T-helper 17 cell (primary cell): ENCODE measurements at places on chromosomes 11 and 22.

DNA sequence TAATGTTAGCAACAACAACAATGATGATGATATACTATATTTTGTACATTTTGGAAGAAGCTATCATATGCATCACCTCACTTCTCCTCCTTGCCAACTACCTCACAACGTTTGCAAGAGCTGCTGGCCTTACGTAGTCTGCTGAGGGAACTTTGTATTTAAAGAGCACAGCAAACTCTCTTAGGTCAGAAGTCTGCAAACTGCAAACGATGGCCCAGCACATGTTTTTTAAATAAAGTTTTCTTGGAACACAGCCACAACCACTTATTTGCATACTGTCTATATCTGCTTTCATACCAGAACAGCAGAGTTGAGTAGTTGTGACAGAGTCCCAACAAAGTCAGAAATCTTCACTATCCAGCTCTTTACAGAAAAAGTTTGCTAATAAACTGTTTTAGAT, 261.7 kb downstream of the TENM4 start:
- H3K27me3 ChIP-seq: peaks cover 12% of the 10 kb centered on the region
- no peak overlapping the region for H3K27ac ChIP-seq
- H3K4me3 ChIP-seq: no peak overlapping the region
- no peaks in the 10 kb centered on the region for H3K4me1 ChIP-seq
- H3K36me3 ChIP-seq: peaks cover 6% of the 10 kb centered on the region
- DNase-seq: no peak

DNA sequence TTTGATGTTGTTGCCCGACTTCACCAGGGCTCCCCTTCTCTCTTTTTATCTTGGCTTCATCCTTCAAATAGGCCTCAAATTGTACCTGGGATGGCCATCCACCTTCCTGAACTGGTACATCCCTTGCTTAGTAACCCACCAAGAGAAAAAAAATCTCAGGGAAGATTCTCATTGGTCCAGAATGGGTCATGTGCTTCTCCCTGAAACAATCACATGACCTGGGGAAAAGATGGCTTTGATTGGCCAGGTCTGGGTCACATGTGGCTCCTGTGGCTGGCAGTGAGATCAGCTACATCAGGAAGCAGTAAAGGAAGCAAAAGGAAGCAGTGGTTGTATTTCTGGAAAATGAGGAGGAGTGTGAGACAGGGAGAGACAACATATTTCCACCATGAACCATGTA, 540.2 kb downstream of the MIAT start:
- H3K27me3 ChIP-seq: peaks cover 12% of the 10 kb centered on the region
- DNase-seq: no peak
- no peak overlapping the region for H3K4me3 ChIP-seq
- no peak overlapping the region for H3K27ac ChIP-seq

DNA sequence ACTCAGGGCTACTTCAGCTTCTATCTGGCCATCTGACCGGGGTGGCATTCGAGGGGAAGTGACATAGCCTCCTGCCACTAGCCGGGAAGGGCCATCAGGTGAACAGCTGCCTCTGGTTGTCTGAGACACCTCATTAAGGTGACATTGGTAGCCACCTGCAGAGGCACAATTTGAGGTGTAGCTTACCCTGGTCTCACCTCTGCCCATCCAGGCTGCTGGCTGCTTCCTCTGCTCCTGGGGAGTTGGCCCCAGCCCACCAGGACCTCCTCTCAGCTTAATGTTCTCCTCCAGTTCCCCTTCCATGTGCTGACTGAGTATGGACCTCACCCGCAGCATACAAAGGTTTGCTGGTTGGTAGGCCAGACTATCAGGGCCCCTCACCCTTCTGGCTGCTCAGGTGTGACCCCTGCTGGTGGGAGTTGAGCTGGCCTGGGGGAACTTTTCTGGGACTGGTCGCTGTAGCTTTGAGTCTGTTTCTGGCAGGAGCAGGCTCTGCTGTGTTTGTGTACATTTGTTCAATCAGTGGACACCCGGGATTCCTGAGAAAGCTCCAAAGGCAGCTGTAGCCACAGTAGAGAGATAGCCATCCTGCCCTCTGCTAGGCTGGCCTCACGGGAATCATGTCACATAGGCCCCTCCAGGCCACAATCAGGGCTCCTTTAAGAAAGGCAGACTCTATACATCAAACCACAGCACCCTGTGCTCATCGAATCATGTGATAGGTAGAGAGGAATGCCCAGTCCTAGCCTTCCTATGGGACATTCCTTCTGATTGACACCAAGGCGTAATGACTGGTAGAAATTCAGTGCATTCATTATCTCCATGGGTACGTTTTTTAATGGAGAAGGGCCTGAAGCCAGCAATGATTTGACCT, 295.1 kb upstream of the PLET1 start:
- peaks cover 2% of the 10 kb centered on the region for H3K36me3 ChIP-seq
- no peak overlapping the region for H3K4me3 ChIP-seq
- H3K27me3 ChIP-seq: peaks cover 10% of the 10 kb centered on the region
- peaks cover 2% of the 10 kb centered on the region for H3K4me1 ChIP-seq

- peak overlapping the region; percentile 84 for H3K4me3 ChIP-seq
- H3K4me1 ChIP-seq: peaks cover 10% of the 10 kb centered on the region
- H3K36me3 ChIP-seq: no peaks in the 10 kb centered on the region
- DNase-seq: no peak
- no peak overlapping the region for H3K27ac ChIP-seq
Observed at GRCh38 chr11:803770-804598, 1.0 kb downstream of the PIDD1 start.
